SJSA1 (cell line): ENCODE measurements at places on chromosomes 11 and 22. TPM values are rescaled to one million over a fixed set of nuclear protein-coding genes. Genes with fewer than 3 reads are reported as not detected.

DNA sequence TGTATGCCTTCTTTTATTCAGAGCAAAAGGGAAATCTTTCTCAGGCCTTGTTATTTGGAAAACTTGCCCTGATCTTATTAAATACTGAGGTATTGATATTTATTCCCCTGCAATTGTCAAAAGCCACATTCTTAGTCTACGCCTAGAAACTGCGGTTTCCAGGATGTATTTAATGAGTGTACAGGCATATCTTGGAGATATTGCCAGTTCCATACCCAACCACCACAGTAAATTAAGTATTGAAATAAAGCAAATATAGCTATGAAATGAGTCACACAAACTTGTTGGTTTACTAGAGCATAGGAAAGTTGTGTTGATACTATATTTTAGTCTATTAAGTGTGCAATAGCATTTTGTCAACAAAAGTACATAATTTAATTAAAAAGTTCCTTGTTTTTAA is 152.7 kb upstream of the CCDC179 start:
- DNase-seq = no peak

- DNase-seq = no peak
Observed at GRCh38 chr22:42742940-42743339, 22.3 kb upstream of the A4GALT start.

DNA sequence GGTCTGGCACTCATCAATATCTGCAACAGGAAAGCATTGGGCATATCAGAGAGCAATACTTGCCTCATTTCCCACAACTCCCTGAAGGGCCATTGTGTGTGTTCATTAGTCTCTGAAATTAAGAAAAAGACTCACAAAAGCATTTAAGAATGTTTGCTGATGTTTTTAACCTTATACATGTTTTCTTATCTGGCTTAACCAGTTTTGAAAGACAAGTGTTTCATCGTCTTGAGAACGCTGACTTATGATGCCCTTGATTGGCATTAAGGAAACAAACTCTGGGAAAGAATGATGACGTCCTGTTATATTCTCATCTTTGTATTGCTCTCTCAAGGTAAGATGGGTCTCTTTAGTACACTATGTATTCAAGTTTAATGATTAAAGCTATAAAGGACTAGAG is 32.0 kb downstream of the SCUBE2 start:
- DNase-seq = no peak

DNAJC24 gene
- 13.4 and 20.4 TPM in 2 replicates for total RNA-seq

- no peak for DNase-seq
Observed at GRCh38 chr11:128190312-128190711, 397.0 kb downstream of the ETS1 start.

FOLR3 gene
- total RNA-seq = not detected in 2 replicates

PARVA gene
- total RNA-seq = 59.9 and 98.3 TPM in 2 replicates

DNA sequence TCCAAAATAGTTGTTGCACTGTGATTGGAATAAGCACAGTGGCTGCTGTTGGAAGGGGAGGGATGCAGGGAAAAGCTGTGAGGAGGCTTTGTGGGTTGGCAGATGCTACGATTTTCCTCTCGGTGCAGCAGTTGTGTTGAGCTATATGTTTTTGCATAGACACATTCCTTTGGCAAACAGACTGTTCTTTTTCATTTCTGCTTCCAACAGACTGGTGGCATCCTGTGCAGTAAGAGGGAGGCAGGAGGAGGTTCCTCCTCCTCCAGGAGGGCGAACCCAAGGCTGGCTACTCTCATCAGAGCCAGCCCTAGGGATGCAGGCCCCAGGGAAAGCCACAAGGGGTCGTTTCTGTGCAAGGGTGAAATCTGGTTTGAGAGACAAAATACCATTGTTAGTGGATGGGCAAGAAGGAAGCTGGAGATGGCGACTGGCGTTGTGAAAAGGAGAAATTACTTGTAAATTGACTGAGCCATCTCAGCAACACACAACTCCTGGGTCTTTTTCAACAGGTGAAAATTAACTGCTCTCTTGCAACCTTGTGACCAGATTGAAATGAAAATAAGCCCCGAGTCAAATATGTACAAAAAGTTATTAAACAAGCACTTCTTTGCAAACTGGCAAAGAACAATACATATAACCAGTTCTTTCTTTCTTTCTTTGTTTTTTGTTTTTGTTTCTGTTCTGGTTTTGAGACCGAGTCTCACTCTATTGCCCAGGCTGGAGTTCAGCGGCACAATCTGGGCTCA is 26.5 kb upstream of the UBASH3B start:
- DNase-seq = peak; percentile 49

- DNase-seq = no peak
Observed at GRCh38 chr11:11009179-11009578, 151.3 kb upstream of the ZBED5 start.

DNA sequence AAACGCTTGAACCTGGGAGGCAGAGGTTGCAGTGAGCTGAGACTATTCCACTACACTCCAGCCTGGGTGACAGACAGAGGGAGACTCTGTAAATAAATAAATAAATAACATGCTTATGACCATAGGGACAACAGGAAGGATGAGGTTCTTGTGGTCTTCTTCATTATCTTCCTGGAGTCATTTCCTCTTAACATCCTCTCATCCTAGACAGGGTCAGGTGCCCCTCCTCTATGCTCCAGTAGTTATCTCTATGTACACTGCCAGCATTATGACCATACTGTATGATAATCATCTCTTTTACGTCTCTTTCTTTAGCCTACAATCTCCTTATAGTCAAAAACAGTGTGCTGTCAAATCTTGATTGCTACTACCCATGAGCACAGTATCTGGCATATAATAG is 17.7 kb downstream of the RAB30 start:
- no peak for DNase-seq

CARNS1 gene
- total RNA-seq = not detected in 2 replicates

- no peak for DNase-seq
Observed at GRCh38 chr22:39350757-39351688, 1.2 kb downstream of the SYNGR1 start.

DNA sequence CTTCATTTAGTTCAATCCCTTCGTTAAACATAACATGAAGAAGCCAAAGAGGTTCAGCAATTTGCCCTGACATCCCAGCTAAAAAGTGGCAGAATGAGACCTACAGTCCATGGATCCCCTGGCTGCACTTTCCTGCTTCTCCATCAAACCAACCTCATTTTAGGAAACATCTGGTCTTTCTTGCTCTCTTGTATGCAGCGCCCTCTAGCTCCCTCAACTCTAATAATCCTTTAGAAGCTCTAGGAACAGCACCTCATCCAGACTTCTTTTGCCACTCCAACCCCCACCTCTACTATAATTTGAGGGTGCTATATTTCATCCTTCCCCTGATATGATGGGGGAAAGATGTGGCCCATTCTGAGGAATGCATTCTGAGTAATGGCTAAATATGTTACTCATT is 7.4 kb downstream of the CNTF start:
- peak; percentile 24 for DNase-seq
